ENCODE measurements at places on chromosomes 11 and 22.

DNA sequence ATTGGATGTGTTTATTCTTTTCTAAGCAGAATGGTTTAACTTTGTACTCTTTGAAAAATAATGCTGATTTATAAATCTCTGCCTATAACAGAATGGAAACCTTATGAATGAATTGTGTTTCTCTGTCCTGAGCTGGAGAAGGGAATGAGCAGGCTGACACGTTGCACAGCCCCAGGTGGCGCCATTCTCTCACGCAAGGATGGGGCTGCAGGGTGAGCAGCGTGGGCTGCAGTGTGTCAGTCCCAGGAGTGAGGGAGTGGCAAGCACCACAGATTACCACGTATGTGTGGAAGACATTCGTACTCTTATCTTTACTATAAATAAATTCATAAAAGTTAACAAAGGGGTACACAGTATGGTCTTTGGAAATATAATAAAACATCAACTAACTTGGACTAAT lies 33.4 kb downstream of the FDX1 start:
- DNase-seq, result peak; percentile 40

GRCh38 chr11:75663808-75664207 lies 5.0 kb downstream of the MAP6 start:
- no peak for DNase-seq

- peak; percentile 21 for DNase-seq
Measured at GRCh38 chr11:46947399-46948077, 11.0 kb downstream of the CSTPP1 start.

- no peak for DNase-seq
Measured at GRCh38 chr11:33734441-33735270, 1.6 kb downstream of the CD59 start.

DNA sequence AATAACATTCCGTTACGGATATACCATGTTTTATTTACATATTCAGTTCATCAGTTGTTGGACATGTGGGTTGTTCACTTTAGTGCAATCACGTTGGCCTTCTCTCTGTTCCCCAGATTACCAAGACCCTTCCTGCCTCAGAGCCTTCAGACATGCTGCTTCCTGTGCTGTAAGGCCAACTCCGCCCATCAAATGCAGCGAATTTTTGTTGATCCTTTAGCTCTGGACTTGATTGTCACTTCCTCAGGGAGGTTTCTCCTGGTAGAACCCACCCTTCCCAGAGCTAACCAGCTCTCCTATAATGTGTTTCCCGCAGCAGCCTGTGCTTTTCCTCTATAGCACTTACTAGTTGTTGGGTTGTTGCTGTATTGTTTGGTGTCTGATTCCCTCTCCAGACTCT lies 39.4 kb downstream of the SWAP70 start:
- no peak for DNase-seq
